ENCODE measurements at places on chromosomes 1 and 21. TPM values are rescaled to one million over a fixed set of nuclear protein-coding genes. Genes with fewer than 3 reads are reported as not detected.
A peak's percentile ranks its signal among the peaks of the same experiment; 100 is the strongest.

- H3K4me3 ChIP-seq: no peak overlapping the region
- no peaks in the 10 kb centered on the region for H3K36me3 ChIP-seq
- peaks cover 56% of the 10 kb centered on the region for H3K27me3 ChIP-seq
- H3K4me1 ChIP-seq: no peaks in the 10 kb centered on the region
- DNase-seq: no peak
Measured at GRCh38 chr1:11615090-11615489, 39.1 kb downstream of the FBXO2 start.

GRCh38 chr21:30233228-30234020, 17.5 kb upstream of the CLDN8 start:
- H3K4me1 ChIP-seq: peaks cover 15% of the 10 kb centered on the region
- H3K36me3 ChIP-seq: peaks cover 6% of the 10 kb centered on the region
- peak overlapping the region; percentile 45 for H3K27ac ChIP-seq
- no peak for DNase-seq
- no peaks in the 10 kb centered on the region for H3K27me3 ChIP-seq

DNA sequence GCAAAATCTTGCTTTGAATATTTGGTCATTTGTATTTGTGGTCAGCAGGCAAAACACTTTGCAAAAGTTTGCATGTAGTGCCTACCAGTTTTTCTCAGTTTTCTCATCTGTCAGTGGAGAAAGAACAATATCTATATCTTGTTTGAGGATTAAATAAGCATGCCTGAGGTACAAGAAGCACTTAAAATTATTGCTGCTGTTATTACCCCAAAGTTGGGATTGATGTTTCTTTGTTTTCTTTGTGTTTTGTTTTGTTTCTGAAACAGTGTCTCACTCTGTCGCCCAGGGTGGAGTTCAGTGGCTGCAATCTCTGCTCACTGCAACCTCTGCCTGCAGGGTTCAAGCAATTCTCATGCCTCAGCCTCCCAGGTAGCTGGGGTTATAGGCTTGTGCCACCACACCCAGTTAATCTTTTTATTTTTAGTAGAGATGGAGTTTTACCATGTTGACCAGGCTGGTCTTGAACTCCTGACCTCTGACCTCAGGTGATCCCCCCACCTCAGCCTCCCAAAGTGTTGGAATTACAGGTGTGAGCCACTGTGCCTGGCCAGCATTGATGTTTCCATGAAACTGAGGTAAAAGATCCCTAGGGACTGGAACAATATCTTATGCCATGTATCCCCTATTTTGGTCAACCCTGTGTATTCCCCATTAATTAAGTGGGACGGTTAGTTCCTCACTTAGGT, 15.9 kb downstream of the RAP1A start:
- no peak for DNase-seq
- no peak overlapping the region for H3K27ac ChIP-seq
- H3K4me1 ChIP-seq: peaks cover 5% of the 10 kb centered on the region

- H3K4me1 ChIP-seq: peaks cover 21% of the 10 kb centered on the region
- H3K27ac ChIP-seq: peak overlapping the region; percentile 57
Measured at GRCh38 chr1:32724678-32725614, 22.4 kb upstream of the SYNC start.

- peaks cover 8% of the 10 kb centered on the region for H3K27me3 ChIP-seq
- H3K4me1 ChIP-seq: peaks cover 1% of the 10 kb centered on the region
- DNase-seq: no peak
- no peaks in the 10 kb centered on the region for H3K36me3 ChIP-seq
- H3K4me3 ChIP-seq: no peak overlapping the region
- H3K27ac ChIP-seq: no peak overlapping the region
Measured at GRCh38 chr1:15345705-15346345, 63.9 kb upstream of the EFHD2 start.

- H3K4me3 ChIP-seq: no peak overlapping the region
- peaks cover 15% of the 10 kb centered on the region for H3K4me1 ChIP-seq
- no peaks in the 10 kb centered on the region for H3K27me3 ChIP-seq
- no peak for DNase-seq
Measured at GRCh38 chr1:43861988-43862735, 71.4 kb upstream of the ARTN start.

GRCh38 chr21:41973427-41973831, 19.6 kb upstream of the C2CD2 start:
- H3K27me3 ChIP-seq: no peaks in the 10 kb centered on the region
- H3K4me3 ChIP-seq: no peak overlapping the region
- H3K36me3 ChIP-seq: no peaks in the 10 kb centered on the region
- peaks cover 21% of the 10 kb centered on the region for H3K4me1 ChIP-seq

GRCh38 chr1:41662765-41663437, 178.4 kb upstream of the EDN2 start:
- no peak for DNase-seq
- H3K4me1 ChIP-seq: peaks cover 38% of the 10 kb centered on the region
- peak overlapping the region; percentile 51 for H3K4me3 ChIP-seq
- peaks cover 36% of the 10 kb centered on the region for H3K27me3 ChIP-seq

SRSF10 gene
- 216 TPM for total RNA-seq

ADAM30 gene
- total RNA-seq: not detected
